Nucleus accumbens (tissue), 56 donors: ENCODE measurements at places on chromosomes 5 and 9.

DNA sequence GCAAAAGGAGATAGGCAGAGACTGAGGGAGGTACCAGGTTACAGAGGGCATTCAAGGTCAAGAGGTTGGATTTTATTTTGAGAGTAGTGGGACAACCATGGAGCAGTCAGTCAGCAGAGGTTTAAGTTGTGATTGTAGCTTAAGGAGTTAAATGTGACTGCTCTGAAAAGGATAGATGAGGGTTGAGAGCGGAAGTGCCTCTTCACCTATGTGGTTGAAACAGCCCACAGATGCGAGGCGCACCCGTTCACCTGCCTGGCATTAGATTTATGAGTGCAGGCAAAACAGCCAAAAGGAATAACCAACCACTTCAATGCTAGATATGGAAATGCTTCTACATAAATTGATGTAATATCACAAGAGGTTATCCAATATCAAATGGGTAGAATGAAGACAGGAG is 8.4 kb downstream of the ZNF474 start:
- no peak for DNase-seq

DNA sequence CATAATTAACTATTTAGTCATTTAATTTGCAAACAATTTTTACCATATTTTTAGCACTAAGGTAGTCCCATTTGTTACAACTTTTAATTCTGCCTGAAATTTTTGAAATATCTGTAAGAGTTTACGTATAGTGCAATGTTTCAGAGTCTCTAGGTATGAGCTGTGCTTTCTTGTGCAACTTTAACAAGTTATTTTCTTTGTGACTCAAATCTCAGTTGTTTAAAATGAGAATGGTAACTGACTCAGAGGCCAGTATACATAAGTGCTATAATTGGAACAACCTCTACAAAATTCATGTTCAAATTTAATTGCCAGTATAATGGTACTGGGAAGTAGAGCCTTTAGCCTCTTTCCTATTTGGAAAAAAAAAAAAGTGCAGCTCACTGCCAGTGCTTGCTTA is 14.2 kb upstream of the ZNF883 start:
- no peak for DNase-seq

DNA sequence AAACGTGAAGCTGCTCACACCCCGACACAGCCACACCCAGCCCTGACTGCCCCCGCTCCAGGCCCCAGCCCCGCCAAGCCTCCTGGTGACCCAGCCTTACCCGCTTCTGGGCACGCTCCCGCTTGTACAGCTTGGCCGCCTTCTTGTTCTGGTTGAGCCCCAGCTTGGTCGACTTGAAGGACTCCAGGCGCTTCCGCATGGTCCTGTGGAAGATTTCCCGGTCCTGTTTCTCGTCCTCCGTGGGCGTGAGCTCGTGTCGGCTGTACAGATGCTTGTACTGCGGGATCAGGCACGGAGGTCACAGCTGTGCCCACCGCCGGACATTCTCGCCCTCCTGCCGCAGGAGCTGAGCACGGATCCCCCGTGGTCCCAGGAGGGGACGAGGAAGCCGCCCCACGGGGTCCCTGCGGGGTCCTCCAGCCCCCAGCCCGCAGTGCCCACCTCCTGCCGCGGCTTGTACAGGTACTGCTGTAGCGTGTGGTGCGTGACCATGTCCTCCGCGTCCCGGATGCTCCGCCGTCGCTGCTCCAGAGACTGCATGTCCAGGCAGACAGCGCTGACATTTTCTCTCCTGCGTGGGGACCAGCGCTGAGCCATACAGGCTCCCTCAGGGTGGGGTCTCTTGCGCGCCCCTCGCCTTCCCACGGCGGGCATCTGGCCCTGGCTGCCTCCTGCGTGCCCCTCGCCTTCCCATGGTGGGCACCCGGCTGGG is 33.3 kb downstream of the EXOC3 start:
- DNase-seq, result no peak

DNA sequence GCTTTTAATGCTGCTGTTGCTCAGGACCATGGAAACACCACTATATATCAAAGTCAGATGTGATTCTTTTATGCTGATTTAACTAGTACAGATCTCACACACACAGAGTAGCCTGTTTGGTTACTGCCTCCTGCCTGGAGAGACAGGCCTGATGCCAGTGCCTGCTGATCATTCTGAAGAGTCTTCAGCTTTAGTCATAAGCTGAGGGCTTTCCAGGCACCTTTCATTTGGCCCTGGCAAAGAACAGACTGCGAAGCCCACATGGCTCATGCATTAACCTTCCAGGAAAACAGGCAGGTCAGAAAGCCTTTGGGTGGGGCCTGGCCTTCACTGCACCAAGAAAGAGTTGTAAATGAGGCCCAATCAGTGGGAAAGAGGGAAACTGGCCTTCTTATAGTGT is 144.7 kb downstream of the SAXO1 start:
- DNase-seq, result no peak

DNA sequence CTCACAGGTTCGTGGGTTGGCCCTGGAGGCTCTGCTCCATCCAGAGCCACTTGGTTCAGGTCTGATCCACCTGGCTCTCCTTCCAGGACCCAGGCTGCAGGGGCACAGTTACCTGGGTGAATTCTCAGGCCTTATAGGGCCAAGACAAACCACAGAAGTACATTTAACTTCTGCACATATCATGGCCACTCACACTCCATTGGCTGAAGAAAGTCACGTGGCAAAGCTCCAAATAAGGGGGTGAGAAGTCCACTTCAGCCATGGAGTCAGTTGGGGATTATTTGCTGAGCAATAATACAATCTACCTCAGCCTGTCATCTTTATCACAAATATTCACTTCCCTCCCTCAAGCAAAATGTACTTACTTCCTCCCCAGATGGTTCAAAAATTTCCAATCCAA is 83.6 kb downstream of the MACROH2A1 start:
- DNase-seq, result no peak
